IPS DF 19.7 (cell line): ENCODE measurements at places on chromosomes 3 and 15.

DNA sequence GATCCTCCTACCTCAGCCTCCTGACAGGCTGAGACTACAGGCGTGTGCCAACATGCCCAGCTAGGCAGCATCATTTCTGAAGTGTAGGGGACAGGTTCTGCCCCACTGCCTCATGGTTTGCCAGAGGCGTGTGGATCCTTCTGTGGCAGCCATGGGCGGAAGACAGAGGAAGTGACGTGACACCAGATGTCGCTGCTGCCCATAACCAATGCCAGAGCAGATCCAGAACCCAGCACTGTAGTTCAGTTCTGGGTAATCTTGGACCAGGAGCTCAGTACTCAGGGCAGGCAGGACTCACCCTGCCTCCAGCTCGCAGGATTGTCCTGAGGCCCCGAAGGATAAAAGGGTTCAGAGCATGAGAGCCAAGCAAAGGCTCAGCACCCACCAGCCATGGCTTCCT is 8.2 kb downstream of the RBPMS2 start:
- DNase-seq = no peak

DNA sequence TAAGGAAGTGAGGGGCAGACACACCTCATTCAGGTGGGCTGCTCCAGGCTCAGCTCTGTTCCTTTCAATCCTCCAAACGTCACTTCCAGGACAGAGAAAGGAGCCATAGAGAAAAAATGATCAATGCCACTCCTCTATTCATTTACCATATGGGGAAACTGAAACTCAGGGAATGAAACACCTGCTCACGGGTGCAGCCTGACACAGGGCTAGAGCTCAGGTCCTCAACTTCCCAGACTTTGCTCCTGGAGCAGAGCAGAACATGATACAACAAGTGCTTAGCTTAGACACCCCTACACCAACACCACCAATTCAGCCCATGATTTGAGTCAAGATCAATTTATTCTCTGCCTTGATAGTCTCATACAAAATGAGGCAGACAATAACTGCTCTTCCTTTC is 58.5 kb upstream of the LPP start:
- DNase-seq = no peak

DNA sequence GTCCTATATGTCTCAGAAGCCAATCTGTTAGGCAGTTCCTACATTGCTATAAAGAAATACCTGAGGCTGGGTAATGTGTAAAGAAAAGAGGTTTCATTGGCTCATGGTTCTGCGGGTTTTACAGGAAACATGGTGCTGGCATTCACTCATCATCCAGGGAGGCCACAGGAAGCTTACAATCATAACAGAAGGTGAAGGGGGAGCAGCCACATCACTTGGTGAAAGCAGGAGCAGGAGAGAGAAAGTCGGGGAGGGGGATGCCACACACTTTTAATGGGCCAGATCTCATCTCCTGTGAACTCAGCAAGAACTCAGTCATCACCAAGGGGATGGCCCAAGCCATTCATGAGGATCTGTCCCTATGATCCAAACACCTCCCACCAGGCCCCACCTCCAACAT is 9.1 kb downstream of the SLC49A4 start:
- no peak for DNase-seq

DNA sequence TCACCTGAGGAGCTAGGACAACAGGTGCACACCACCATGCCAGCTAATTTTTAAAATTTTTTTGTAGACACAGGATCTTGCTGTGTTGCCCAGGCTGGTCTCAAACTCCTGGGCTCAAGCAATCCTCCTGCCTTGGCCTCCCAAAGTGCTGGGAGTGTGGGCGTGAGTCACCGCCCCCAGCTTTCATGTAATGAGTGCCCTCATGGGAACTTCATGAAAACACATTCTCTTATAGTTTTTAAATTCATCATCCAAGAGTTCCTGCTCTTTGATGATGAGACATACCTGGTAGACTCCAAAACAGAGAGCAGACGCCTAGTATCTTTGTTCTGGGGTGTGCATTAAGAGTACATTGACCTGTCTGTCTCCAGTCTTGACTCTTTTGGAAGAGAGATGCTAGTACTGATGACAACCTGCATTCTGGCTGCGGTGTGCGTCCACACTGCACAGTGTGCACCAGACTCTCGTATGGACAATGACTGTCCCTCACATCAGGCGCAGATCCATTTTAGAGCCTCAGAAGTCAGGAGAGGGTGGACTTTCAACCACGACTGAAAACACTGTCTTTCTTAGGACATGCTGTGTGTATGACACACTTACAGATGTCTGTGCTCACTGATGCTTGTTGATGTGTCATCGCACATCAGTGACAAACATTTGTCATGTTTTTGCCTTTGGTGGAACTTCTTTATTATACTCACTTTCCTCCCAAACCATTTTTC is 2.0 kb downstream of the NRROS start:
- no peak for DNase-seq

DNA sequence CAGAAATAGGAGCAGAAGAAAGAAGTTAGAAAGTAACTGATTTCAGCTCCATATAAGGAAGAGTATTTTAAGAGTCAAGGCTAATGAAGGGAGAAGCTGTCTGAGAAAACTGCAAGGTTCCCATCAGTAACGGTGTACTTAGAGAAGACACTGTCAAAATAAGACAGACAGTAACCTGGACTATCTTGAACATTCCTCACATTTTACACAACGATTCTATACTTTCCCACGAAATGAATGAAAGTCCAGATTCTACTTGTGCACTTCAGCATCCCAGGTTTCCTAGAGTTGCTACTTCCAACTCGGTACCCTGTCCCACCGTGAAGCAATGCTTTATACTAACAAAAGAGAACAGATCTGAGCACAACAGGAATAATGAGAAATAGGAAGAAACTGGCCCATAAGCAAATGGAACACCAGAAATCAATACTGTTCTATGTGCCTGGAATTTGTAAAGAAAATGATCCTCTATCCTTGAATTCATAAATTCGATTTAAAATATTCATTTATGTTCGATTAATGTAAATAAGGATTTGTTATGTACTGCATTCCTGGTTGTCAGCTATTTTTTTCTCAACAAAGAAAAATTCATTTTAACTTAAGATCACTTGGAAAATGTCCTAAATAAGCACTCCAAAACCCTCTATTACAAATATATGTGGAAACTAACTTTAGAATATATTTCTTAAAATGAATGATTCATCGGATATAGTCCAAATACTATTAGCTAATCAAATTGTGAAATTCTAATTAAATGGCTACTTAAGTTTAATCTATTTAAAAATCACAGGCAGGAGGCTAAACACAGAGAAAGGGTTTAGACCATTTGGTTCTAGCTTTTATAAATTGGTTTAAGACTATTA is 1.5 kb downstream of the C3orf70 start:
- no peak for DNase-seq

DNA sequence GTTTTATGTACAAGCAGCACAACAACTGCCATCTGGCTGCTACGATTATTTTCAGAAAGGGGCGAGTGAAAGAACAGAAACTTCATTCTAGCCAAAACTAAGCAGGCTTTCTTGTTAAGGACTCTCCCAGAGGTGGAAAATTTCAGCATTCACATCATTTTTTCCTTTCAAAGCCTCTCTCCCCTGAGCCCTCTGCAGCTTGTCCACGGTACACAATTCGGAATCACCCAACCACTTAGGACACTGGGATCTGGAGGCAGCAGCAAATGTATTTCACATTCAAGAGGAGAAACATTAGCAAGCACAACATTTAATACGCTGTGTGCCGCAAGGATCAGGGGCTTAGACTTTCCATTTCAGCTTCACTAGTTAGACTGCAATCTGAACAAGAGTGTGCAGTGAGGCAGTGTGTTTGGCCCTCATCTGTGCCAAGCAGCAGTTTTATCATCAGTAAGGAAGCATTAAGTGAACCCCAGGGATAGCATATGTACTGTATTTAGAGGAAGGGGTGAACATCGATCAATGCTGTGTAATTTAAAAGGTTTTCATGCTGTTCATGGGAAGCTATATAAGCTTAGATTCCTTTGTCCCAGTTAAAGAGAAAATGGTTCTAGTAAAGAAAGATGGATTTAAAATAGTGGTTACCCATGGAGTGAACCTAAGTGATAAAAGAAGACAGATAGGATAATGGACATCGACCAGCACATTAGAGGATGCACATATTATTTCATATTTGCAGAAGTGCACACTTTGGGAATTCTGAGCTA is 504.9 kb downstream of the TBL1XR1 start:
- DNase-seq = no peak

DNA sequence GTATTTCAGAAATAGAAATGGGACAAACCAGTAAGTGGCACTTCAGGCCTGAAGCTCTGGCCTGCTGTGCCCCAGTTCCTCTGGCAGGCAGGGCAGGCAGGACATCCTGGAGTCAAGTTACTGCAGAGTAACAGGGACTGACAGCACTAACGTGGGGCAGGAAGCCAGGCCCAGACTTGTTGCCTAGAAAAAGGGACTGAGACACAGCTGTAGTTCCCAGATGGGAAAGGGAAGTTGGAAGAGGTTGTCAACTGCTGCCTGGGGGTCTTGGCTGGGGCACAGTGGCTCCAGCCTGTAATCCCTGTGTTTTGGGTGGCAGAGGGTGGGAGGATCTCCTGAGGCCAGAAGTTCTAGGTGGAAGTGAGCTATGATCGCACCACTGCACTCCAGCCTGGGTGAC is 171.9 kb downstream of the FMN1 start:
- DNase-seq = no peak

DNA sequence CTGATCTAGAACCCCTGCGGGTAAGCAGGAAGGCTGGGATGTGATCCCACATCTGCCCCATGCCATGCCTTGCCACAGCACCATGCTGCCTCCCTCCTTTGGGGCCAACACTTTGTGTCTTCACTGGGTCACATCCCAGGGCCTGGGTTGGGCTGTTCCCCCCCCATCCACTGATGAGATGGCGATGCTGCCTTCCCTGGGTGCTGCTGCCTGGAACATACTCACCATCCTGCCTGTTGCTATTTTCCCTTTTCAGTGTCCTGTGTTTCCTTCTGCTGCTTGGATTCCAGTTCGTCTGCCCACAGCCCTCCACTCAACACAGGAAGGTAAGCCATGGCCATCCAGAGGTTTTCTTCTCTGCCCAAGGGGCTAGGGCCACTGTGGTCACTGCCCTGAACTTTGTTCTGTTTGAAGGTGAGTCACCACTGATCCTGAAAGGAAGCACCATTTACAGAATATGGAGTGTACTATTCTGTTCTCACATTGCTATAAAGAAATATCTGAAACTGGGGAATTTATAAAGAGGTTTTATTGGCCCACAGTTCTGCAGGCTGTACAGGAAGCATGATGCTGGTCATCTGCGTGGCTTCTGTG is 39.4 kb downstream of the THSD4 start:
- no peak for DNase-seq

GRCh38 chr3:31159331-31160039 is 265.0 kb upstream of the GADL1 start:
- DNase-seq = no peak
